ENCODE measurements at places on chromosomes 4 and X. TPM values are rescaled to one million over a fixed set of nuclear protein-coding genes. Genes with fewer than 3 reads are reported as not detected.

- no peak overlapping the region for H3K27ac ChIP-seq
- no peaks in the 10 kb centered on the region for H3K4me1 ChIP-seq
- no peak overlapping the region for H3K4me3 ChIP-seq
- no peaks in the 10 kb centered on the region for H3K36me3 ChIP-seq
Observed at GRCh38 chr4:40874331-40874730, 124.6 kb downstream of the NSUN7 start.

GRCh38 chrX:153804100-153804595 lies 9.7 kb downstream of the SSR4 start:
- no peak overlapping the region for H3K27ac ChIP-seq
- DNase-seq: no peak
- H3K27me3 ChIP-seq: no peaks in the 10 kb centered on the region
- no peak overlapping the region for H3K4me3 ChIP-seq

DNA sequence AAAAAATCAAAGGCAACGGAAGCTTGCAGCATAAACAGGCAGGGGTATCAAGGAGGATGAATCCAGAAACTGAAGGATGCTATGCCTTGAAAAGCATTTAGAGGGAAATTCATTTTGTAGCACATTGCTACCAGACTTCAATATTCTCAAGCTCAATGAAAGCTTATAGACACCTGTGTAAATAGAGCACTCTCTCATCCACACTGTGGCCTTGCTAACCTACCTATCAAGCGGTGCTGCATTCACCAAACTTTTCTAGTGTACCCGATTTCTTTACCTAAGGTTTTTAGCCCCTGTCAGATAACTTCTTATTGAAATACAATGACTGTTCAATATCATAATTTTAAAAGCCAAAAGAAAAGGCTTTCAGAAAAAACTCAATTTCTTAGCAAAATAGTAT lies 20.2 kb upstream of the HSD17B13 start:
- H3K36me3 ChIP-seq: peaks cover 10% of the 10 kb centered on the region
- no peak overlapping the region for H3K4me3 ChIP-seq
- no peak overlapping the region for H3K27ac ChIP-seq
- no peaks in the 10 kb centered on the region for H3K27me3 ChIP-seq

The DMRTC1 gene
- total RNA-seq: not detected

The SSX4 gene
- total RNA-seq: not detected
